ENCODE measurements at places on chromosomes 12 and 14.

DNA sequence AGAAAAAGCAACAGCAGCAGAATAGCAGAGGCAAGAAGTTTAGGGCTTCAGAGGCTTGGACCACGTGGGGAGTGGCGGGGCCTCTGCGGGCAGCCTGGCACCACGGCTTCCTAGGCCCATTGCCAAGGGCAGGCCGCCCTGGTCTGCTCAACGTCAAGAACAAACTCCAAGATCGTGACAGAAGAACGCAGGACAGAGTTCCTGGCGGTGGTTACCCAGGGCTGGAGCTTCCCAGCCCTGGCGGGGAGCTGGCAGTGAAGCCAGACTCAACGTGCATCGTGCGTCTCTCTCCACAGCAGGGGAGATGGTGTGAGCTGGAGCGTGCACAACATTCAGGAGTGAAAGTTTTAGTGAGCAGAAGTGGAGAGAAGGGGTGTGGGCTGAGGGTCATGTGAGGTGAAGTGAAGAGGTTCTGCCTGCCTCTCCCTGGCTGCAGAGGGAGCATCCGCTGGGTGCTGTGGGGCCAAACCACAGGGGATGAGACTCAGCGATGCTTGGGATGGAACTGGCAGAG, 13.9 kb upstream of the CACNA2D4 start:
- DNase-seq = no peak

DNA sequence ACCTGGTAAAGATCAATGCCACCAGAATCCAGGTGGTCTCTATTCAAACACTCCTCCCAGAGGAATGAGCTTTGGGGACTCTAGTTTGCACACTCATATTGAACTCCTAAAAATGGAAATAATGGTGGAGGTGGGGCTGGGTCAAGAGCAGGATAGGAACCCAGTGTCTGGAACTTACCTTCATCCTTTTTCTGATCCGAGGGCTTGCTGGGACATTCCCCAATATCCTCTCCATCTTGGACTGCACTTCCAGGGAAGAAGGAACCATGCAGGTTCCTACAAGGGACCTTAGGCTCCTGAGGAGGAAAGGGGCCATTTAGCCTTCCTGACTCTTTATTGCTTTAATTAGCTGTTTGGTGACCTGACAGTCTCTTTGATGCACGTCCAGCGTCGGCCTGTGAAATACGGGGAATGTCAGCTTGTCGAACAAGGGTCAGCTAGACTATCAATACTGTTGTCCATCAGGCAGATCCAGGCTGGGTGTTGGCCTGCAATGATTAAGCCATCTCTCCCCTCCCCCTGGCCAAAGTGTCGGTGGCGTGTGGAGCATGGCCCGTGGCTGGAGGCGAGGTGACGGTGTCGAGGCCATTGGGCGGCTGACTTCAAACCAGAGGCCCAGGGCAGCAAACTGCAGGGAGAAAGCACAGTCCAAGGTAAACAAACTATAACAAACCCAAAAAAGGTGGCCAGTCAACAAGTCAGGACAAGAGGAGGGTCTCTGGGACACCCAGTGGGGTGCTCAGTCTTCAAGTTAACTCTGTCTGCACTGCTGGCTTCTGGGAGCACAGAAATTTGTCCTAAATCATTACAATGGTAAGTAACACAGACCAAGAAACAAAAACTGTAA, 405.2 kb upstream of the TBX3 start:
- DNase-seq = no peak

- DNase-seq = no peak
Measured at GRCh38 chr12:55619354-55620138, 17.1 kb upstream of the OR10P1 start.

DNA sequence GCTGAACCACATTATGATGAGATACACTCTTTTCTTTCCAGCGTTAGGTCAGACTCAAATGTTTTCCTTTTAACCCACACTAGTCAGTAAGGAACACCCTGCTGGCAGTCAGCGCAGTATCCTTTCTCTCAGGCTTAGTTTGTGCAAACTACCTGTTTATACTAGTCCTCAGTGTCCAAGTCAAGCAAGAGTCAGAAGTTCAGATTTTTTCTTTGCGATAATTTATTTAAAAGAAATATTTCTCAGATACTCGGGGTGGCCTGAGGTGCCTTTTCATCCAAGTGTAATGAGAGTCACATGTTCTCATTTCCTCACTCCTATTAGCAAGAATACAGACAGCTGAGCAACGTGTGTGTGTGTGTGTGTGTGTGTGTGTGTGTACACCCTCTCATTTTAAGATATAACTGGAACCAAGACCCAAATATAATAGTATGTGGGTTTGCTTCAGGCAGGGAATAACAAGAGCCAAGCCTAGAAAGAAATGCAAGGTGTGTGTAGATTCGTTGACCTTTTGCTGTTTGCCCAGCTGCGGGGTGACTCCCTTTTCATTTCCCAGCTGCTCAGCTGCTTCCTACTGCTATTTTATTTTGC, 182.7 kb downstream of the KICS2 start:
- DNase-seq = no peak

DNA sequence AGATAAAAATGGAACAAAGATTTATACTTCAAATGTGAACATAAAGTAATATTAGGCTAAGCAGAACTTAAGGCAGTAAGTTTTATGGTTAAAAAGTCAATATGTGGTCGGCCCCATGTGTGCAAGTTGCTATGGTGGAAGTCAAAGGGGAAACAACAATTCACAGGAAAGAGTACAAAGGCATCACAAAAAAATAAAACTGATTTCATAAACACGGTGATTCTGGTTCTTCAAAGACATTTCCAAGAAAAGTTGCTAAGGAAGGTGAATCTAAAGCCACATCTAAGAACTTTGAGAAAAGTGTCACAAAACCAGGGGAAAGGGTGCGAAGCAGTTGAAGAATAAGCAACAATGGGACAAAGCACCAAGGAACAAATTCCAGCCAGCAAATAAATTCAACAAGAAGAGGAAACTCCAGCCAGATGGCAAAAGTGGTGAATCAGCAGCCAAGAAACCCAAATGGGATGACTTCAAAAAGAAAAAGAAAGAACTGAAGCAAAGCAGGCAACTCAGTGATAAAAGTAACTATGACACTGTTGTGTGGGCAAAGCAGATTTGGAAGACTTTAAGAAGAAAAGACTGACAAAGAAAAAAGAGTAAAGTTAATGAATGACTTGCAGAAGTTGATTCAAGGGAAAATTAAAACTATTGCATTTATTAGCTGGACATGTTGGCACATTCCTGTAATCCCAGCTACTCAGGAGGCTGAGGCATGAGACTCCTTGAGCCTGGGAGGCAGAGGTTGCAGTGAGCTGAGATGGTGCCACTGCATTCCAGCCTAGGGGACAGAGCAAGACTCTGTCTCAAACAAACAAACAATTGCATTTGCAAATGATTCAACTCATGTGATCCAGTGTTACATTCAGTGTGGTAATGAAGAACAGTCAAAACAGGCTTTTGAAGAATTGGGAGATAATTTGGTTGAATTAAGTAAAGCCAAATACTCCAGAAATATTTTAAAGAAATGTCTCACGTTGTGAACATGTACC, 19.5 kb downstream of the PTGDR start:
- no peak for DNase-seq

DNA sequence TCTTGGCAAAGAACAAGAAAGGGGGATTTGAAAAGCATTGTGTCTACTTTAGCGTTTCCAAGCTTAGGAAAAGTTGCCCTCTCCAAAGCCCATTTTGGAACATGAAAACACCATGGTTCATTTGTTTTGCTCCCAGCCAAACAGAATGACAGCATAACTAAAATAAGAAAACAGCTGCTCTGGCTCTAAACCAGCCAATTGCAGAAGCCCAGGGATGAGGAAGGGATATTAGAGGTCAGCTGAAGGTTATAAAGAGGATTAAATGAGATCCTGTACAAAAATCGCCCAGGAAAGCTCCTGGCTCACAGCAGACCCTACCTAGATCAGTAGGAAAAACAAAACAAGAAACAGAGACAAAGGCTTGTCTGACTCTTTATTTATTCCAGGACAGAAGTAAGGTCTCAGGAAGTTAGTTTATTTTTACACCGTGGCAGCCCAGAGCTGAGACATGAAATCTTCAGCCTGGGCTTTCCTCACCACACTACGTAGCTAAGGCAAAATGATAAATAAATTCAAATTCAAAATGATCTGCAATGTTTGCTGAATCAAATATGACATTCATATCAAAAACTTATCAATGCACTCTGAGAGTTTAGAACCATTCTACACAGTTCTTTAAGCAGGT, 25.9 kb downstream of the SPX start:
- DNase-seq = no peak

DNA sequence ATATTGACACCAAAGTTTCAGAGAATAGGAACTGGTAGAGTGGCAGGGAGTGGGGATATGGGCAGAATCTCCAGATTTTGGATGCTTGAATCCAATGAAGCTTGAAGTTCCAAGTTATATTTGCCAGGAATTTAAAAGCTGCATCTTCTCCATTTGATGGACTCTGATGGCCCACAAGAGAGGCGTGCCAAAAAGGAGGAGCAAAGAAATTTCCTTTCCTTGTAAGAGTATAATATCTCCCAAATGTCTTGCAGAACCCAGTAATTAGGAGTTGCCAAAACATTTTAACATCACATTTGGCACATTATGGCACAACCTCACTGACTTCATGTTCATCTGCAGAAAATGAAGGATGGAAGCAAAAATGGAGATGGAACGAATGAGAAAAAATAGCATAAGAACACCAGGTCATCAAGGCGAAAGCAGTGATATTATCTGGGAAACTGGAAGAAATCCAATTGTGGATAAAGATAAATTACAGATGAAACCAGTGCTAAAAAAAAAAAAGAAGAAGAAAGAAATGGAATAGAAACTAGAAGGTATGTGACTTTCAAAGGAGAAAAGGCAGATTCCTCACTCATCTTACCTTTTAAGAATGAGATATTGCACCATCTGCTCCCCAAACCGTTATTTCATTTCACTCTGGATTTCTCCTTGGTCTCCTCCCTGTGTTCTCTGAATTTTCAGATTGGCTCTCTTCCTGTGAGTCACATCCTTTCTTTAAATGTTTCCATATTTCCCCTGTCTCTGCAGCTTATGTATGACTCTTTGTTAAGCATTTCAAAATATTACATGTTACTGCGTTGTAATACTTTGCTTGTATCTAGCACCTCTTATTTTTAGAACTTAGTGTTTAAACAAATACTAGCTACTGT, 13.5 kb upstream of the FLRT2 start:
- no peak for DNase-seq

DNA sequence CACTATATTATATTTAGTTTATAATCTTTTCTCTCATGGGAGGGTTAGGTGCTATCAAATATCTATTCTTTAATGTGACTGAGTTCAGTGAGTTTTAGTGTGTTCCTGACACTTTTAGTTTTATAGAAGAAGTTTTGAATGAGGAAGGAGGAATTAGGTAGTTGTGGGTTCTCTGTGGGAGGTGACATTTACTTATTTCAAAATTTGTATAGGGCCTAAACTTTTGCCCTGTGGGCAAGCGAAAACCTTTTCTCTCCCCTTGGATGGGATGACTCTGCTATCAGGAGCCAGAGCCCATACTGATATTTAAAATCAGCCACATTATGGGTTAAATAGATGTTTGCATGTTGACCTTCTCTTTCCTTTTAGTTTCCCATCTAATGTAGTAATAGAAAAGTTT, 43.6 kb downstream of the SPATS2 start:
- DNase-seq = no peak

DNA sequence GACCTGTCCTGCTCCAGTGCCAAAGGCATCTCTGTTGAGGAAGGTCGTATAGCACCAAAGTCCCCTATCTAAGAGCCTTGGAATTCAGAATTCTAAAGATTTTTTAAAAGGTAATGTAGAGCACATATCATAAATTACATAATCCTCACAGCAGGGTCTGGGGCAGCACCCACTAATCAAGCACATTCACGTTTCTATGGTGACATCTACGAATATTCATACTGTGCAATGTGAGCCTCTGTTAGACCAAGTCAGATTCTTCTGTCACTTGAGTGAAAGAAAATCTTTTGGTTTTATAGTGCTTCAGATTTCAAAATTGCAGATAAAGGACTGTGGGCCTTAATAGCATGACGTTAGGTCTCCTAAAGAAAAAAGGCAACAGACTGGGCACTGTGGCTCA, 13.1 kb upstream of the TMEM229B start:
- no peak for DNase-seq

GRCh38 chr14:89205137-89205740, 211.8 kb downstream of the FOXN3 start:
- DNase-seq = no peak

Data from stimulated activated CD8-positive, alpha-beta memory T cell treated with anti-CD3 and anti-CD28 coated beads, Interleukin-4, amount 100 ng/mL, for 4 hours (primary cell).